ENCODE measurements at places on chromosomes 7 and 10.

- no peak for DNase-seq
These were observed 1.7 kb upstream of the CFAP43 start for GRCh38 chr10:104233817-104234216.

DNA sequence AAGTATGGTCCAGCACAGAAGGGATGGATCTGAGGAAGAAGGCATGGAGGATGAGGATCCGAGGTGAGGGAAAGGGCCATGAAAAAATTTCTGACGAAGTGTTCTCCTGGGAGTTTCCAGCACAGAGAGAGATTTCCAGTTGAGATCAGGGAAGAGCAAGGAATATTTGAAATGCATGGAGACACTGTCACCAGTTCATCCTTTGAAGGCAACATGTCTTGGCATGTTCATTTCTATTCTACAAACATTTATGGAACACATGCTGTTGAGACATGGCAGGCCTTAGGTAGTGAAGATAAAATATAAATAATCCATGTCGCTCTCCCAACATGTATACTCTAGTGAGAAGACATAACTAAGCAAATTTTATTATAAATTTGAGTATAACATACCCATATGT is 234.0 kb upstream of the TCF7L2 start:
- no peak for DNase-seq

- DNase-seq, result no peak
These were observed 88.2 kb upstream of the AFAP1L2 start for GRCh38 chr10:114492351-114493037.

DNA sequence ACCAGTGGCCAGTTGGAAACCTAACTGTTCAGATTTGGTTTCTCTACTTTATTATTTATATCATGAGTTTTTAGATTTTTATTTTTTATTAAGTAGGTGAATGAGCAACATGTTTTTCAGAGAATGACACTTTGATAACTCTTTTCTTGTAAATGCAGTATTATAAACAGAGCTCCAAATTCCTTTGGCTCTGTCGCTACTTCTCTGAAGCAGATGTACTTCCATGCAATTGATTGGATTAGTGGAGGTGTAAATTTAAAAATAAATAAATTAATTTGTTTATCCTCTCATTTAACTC is 34.3 kb upstream of the ICA1 start:
- no peak for DNase-seq

DNA sequence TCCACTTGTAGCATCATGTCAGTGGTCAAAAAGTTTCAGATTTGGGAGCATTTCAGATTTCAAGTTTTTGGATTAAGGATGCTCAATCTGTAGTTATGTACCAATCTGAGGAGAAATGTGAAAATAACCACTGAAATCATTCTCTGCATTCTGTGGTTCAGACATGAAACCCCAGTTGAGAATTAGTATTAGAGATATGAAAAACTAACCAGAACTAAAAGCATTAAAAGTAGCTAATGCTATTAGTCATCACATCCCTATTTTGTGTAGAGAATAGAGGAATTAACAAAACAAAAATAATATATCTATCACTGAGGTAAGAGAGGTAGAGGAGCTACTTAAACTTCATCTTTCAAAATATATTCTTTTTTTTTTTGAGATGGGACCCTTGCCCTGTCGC is 28.0 kb downstream of the MICU1 start:
- DNase-seq, result no peak

DNA sequence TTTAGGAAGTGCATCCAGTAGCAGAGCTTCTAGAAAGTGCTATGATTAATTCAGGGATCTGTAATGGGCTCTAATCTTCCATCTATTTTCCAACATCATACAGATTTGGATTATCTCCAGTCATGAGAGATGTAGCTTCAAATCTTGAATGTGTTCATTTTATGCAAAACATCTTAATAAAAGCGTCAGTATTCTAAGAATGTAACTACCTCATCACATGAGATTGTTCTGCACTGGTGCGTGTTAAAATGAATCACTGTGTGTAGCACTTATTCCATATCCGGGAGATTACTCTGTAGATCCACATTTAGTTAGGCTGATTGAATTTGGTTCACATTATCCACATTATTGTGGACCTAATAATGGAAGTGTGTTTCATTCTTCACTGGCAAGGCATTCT is 344.9 kb upstream of the CHRM2 start:
- DNase-seq, result no peak

DNA sequence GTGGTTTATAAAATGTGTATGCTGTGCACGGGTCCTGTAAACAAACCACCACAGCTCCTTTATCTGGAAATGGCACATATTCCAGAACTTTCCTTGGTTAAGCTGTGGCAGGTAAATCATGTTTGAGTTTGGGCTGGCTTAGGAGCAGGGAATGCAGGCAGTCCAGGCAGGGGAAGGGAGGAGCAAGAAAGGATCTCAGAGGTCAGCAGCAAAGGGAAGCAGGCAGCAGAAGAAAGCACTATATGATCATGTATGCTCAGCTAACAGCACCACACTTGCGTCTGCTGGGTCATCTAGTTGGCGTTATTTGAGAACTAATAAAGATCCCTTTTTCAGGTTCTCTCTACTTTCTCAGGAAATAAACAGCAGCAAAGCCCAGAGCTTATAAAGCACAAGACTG is 7.8 kb downstream of the ICA1 start:
- DNase-seq, result no peak

All from stimulated activated CD4-positive, alpha-beta T cell treated with anti-CD3 and anti-CD28 coated beads, Interleukin-12 subunit alpha, Interleukin-12 subunit beta, amount 100 ng/mL, for 4 hours (primary cell).